Choroid plexus epithelial cell (primary cell): ENCODE measurements at places on chromosomes 13 and 19.

- DNase-seq = no peak
Measured at GRCh38 chr13:113969311-113969972, 4.4 kb downstream of the C13orf46 start.

GRCh38 chr19:1257475-1258162 is 9.2 kb downstream of the MIDN start:
- no peak for DNase-seq

DNA sequence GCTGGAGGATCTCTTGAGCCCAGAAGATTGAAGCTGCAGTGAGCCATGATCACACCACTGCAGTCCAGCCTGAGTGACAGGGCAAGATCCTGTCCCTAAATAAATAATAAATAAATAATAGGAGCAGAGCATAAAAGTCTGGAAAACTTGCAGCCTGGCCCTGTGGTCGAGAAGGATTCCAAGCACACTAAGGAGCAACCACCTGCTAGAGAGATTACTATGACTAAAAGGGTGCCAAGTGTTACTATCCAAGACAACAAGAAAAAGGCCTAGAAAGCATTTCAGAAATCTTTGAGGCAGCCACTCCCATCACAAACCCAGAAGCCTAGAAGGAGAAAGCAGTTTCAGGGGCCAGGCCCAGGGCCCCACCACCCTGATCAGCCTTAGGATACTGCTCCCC is 46.1 kb downstream of the LHFPL6 start:
- no peak for DNase-seq

GRCh38 chr19:2202366-2202765 is 33.8 kb downstream of the PLEKHJ1 start:
- DNase-seq = no peak

DNA sequence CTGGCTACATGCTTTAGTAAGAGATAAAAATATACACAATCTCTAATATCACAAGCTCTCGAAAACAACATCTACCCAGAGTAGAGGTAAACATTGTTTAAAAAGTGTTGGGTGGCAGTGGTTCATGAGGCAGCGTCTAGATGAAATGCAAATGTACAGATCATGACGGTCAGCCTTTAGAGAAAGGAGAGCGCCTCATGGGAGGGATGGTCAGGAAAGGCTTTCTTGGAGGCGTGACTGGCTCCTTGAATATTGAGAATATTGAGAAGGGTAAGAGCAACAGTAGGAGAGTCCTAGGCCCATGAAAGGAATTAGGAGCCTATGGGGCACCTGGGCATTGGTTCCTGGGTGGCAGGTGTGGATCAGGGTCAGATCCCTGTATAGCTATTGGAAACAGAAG is 10.6 kb downstream of the HNRNPUL1 start:
- DNase-seq = no peak

GRCh38 chr19:10866495-10866894 is 4.9 kb upstream of the CARM1 start:
- no peak for DNase-seq

DNA sequence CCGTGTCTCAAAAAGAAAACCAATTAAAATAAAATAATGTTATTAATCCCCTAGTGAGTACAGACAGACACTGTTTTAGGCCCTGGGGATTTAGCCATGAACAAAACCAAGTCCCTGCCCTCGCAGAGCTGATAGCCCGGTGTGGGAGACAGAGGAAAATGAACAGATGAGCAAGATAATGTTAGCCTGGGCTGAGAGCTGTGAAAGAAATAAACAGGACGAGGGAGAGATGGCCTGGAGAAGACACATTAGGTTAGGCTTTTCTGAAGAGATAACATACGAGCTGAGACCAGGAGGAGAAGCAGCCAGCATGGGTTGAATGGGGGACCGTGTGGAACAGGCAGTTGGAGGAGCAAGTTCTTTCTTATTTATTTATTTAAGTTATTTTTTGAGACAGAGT is 9.0 kb downstream of the RELB start:
- DNase-seq = no peak
